ENCODE measurements at places on chromosomes 11 and 22.

- DNase-seq, result peak; percentile 50
Measured at GRCh38 chr11:46331282-46331984, 15.8 kb upstream of the DGKZ start.

DNA sequence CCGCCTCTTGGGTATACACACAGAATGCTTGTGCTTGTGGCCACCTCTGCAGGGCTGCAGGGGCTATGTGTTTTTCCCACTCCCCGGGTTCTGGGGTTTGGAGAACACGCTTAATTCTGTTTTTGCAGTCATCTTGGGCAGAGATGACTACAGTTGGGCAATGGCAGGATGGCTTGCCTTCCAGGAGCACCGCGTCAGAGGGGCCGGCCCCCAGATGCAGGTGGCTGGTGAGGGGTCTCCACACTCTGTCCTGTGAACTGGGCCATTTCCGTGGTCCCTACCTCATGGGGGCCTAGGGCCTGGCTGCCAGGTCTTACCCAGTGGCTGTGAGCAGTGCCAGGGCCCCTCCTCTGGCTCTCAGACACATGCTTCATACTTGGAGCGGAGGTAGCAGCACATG lies 68.3 kb downstream of the CTTN start:
- DNase-seq, result no peak

GRCh38 chr11:94457118-94458029 lies 36.3 kb downstream of the MRE11 start:
- no peak for DNase-seq

DNA sequence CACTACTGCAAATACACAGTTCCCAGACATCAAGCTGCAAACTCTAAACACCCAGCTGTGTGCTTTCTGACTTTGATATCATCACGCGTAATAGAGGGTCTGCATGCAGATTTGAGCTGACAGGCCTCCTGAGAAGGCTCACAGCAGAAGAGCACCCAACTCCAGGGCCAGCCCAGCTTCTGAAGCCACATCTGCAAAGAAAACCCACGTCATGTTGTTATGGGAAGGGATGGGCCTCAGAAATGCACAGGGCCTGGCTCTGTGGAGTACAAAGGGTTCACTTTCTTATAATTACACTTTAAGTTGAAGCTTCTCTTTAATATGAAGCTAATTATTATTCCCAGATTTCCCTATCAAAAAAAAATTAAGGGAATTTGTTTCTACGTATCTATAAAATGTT lies 927.9 kb downstream of the NTM start:
- no peak for DNase-seq

GRCh38 chr11:47879259-47880158 lies 31.4 kb upstream of the NUP160 start:
- no peak for DNase-seq

DNA sequence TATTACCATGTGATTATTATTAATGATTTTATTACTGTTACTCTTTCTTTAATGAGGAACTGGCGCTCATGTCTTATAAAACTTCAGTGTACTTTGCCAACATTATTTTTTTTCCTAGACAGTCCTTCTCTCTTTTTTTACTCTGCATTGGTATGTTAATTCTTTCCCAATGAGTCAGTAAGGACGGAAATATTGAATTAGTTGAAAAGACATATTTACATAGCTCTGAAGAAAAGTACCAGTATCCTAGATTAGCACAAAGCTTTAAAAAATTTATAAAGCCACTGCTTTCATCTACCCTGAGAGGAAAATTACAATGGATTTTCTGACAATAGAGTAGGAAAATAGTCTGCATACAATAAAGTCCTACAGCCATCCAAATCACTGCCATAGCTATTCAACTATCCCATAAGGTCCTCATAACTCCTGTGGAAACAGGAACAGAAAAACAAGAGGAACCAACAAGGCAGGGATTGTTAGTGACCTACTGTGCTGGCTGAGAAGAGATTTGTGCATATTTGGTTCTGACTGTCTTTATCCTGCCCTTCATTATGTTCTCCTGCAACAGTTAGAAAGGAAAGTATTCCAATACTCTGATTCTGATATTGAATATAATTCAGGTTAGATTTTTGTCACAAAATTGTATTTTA lies 314.4 kb downstream of the AASDHPPT start:
- no peak for DNase-seq

DNA sequence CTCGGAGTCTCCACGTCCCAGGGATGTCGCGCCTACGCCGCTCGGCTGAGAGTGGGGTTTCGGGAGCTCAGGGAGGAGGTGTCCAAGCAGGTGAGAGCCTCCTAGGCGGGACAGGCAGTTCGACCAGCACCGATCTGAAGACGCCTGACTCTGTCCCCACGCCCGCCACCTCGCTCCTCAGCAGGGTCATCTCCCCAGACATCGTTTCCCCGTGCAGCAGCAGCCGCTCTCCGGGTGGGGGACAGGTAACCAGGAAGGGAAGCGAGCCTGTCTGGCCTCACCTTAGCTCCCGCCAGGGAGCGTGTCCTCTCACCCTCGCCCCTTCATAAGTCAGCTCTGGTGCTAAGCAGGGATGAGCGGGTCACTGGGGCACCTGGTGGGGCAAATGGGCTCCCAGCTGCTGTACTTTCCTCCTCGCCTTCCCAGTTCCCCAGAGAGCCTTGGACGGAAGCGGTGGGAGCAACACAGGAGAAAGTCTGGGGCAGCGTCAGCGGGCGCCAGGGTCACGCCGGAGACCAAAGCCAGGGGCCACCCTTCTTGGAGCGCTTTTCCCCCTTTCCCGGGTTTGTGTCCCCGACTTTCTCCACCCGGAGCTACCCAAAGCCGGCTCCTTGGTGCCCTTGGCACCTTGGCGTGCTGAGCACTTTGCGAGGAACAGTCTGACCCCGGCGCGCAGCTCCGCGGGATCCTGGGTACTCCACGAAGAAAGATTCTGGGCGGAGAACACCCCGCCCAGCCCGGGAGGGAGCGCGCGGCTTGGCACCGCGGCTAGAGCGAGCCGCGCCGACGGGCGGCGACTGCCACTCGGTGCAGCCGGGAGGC lies 1.6 kb downstream of the SPON1 start:
- peak; percentile 70 for DNase-seq

- peak; percentile 44 for DNase-seq
Measured at GRCh38 chr11:43518408-43519160, 159.9 kb downstream of the TTC17 start.

DNA sequence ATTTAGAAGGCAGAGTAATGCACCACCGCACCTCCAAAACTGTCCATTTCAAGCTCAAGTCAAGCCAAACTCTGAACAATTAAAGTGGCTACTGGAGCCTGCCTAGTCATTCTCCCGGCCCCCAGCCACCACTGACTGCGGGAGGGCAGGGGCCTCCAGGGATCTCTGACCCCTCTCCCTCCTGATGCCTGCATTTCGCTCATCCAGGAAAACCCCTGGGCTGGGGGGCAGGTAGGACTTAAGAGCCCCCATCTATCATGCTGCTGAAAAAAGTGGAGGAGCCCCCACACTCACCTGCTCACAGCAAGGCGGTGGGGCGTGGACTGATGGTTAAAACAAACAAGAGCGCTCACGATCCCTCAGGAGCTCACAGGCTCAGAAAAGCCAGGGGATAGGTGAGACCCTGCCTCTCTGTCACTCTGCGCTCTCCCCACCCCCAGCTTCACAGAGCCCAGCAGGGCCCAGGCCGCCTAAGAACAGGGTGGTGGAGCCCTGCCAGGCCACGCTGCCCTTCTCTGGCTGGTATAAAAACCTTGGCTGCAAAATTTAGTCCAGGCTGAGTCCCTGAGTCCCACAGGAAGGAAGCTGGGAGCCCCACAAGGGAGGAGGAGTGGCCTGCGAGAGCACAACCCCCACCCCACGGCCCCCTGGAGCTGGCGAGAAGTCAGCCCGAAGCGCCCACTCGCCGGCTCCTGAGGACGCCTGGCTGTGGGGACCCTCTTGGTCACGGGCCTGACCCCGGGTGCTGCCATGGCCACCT lies 21.0 kb upstream of the MOB2 start:
- no peak for DNase-seq

- DNase-seq, result no peak
Measured at GRCh38 chr11:11074686-11075335, 217.0 kb upstream of the ZBED5 start.
